ENCODE measurements at places on chromosomes 11 and 22.

GRCh38 chr11:108364159-108364558 is 103.2 kb downstream of the C11orf65 start:
- no peak for DNase-seq

GRCh38 chr11:117874910-117875381 is 1.5 kb downstream of the FXYD6 start:
- DNase-seq, result no peak

GRCh38 chr11:125163431-125164063 is 1.0 kb upstream of the PKNOX2 start:
- no peak for DNase-seq

DNA sequence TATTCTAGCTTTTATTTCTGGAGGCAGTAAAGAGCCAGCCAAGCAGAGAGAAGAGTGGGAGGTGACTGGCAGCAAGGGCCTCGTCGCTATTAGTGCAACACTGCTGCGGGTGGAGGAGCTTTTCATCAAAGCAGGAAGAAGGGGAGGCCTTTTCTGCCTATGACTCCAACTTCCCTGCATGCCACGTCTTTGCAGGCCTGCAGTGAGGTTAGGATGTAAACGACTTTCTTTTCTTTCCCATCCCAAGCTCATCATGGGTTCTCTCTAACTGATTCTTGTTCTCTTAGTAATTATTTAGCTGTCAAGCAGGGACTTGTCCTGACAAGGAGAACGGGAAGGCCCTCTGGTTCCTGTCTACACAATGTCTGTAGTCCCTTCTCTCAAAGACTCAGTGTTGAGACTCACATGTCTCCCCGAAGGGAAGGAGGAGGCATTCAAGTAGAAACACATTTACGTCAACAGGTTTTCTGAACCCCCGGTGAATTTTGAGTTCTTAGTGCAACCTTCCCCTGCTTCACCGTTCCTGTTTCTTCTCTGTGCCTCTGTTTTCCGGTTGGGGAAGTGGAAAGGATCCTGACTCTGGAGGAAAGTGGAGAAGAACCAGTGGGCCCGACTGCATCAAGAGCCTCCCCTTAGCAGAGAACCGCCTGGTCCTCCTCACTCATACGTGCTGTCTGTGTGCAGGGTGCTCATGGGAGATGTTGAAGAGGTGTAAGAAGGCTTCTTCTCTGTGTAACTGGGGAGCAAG is 56.9 kb downstream of the PACS1 start:
- peak; percentile 73 for DNase-seq

GRCh38 chr11:7672276-7672959 is 882 bp downstream of the CYB5R2 start:
- no peak for DNase-seq

- no peak for DNase-seq
Observed at GRCh38 chr11:103147627-103148026, 38.4 kb downstream of the DYNC2H1 start.

DNA sequence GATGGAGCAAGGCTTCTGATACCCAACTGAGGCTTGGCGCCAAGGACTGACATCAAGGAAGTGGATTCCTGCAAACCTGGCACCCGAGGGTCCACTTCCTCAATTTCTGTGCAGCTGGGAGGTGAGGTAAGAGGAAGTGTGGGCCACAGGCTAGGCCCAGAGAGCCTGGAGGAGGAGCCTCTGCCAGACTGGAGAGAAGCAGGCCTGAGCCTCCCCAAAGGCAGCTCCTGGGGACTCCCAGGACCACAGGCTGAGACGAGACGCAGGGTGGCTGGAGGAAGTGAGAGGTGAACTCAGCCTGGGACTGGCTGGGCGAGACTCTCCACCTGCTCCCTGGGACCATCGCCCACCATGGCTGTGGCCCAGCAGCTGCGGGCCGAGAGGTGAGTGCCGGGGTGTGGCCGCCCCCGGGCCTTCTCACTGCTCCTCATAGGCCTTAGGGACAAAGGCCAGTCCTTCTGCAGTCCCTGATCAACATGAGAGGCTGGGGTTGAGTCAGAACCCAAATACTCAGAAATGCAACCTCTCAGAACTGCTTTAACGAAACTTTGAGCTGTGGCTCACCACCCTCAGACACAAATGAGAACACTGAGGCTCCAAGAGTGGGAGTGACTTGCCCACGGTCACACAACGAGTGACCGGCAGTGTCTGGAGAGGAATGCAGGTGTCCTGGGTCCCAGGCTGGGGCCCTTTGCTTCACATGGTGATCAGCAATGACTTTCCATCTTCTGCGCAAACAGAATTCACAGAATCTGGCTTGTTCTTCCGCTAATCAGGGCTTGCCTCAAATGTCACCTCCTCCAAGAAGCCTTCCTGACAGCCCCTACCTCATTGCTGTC is at the start of gene NCF4:
Gene NCF4 (plus strand): TSS at position 186 of the 839 bp plus-strand sequence. CDS start 166 bp downstream, at position 352.
- DNase-seq, result peak; percentile 70

DNA sequence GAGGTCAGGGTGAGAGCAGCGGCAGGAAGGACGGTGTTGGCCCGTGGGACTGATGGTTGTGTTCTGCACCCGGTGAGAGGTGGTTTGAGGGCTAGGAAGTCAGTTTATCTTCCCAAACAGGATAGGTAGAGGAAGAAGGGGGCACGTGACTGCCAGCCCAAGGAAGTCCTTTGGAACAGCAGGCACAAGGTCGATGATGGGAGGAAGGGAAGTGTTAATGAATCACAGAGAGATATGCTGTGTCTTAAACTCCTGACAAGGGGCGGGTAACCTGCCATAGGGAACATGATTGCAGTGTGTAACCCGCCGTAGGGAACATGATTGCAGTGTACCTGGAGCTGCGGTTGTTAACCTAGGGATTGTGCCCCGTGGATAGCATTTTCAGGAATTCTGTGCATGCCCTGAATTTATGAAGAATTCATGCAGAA is 49.0 kb downstream of the PRR5L start:
- DNase-seq, result no peak

DNA sequence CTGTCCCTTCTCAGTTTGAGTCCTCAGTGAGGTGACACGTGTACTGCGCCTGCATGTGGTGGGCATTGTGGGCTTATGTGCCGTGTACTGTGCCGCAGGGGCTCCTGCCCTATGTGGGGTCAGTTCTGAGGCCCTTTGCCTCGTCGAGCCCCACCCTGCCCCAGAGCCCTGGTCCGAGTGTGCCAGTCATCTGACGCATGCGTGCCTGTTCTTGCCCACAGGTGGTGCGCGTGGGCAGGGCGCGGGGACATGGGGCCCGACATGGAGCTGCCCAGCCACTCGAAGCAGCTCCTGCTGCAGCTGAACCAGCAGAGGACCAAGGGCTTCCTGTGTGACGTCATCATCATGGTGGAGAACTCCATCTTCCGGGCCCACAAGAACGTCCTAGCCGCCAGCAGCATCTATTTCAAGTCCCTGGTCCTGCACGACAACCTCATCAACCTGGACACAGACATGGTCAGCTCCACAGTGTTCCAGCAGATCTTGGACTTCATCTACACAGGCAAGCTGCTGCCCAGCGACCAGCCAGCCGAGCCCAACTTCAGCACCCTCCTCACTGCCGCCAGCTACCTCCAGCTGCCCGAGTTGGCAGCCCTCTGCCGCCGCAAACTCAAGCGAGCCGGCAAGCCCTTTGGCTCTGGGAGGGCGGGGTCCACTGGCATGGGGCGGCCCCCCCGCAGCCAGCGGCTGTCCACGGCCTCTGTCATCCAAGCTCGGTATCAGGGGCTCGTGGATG is 22.3 kb upstream of the TMEM191C start:
- peak; percentile 14 for DNase-seq

DNA sequence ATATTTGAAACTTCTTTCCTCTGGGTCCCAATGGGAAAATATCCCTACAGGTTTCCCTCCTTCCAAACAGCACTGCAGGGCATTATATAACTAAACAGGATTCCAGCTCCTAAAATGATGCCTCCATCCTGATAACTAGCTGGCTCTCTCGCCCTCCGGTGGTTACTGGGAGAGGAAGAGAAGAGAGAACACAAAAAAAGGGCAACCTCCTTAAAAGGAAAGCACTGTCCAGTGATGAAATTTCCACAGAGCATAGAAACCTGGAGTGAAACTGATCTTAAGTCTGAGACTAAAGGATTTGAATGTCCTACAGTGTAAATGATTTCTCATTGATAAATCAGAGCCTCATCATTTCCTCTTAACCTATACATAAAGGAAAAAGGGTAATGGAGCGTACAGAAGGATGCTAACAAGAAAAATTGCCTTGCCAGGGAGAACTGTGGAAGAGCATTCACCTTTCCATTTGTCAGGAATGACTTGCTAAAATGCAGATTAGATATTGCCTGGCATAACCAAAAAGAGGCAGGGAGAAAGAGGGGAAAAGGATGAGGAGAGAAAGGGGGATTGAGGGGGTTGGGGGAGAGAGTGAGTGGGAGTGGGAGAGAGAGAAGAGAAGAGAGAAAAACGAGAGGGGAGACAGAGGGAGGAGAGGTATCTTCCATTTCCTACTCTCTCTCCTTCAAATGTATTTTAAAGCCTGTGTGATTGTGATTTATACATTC is 121.3 kb downstream of the APOL5 start:
- DNase-seq, result peak; percentile 22

DNA sequence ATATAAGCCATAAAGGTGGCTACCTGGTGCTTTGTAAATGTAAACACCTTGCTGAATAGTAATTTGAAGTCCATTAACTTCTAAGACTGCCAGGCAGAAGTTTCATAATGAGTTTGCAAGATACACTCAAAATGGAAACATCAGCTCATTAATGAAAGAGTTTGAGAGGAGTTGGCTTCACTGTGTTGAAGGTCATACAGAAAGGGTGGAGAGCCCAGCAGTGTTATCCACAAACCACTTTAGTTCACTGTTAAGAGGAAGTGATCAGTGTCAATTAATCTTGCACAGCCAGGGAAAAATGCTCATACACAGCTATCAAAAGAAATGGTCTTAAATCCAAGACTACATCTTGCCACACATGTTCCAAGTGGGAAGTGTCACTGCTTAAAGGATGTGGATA is 689.4 kb downstream of the JRKL start:
- DNase-seq, result no peak

- DNase-seq, result no peak
Observed at GRCh38 chr11:92846491-92847125, 122.8 kb upstream of the MTNR1B start.

- DNase-seq, result no peak
Observed at GRCh38 chr11:122676638-122677037, 21.1 kb downstream of the UBASH3B start.

DNA sequence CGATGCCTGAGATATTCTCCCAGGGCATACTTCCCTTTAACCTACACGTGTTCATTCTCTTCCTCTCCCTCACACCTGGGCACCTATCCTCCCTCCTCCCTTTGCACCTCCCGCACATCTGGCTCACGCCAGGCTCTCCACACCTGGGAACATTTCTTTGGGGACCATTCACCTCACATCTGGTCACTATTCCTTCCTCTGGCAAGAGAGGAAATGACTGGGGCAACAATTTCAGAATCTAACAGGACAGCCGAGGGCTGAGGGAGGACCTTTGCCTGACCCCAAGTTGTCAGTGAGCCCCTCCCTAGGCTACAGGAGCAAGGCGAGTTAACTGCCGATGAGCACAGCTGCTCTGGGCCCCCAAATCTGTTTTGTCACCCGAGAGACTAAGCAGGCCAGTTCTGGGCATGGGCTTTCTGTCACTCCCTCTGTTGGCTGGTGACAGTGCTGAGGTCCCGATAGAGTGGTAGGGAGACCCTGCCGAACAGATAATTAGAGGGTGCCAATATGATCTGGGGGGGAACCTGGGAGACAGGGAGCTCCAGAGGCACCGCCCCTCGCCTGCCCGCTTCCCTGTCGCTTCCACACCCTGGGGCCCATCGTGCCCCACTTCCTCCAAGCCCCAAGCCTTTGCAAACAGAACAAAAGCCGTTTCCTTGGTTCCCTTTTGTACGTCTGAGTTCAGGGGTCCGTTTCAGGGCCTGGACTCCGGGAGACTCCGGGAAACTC is 45.6 kb downstream of the EIF3F start:
- DNase-seq, result no peak

- no peak for DNase-seq
Observed at GRCh38 chr11:108768370-108768769, 103.5 kb downstream of the DDX10 start.

GRCh38 chr22:40408718-40409612 is 38.6 kb downstream of the SGSM3 start:
- no peak for DNase-seq

DNA sequence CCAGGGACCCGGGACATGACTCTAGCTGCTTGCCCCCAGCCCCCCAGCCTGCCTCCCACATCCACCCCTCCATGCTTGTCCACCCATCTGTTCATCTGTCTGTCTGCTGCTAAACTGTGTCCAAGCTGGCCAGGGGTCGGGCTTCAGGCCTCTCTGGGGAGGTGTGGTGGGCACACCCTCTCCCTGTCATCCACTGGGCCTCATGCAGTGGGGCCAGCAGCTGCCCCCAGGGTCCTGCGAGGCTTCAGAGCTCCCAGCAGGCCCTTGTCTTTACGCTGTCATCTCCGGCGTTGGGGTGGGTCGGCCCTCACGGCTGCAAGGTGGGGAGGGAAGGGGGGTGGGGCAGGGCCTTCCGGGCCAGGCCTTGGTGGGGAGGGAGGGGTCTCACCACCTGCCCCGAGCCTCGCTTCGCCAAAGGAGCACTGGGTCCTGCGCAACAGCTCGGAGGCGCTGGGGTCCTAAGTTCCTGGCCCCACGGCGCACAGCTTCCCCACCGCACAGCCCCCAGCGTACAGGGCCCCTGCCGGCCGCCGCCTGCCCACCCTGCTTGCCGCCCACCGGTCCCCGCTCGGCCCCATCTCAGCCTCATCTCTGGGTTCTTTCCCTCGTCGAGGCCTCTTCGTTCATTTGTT is 26.7 kb downstream of the MOB2 start:
- no peak for DNase-seq

- DNase-seq, result no peak
Observed at GRCh38 chr11:114001416-114001815, 26.5 kb downstream of the HTR3A start.

- no peak for DNase-seq
Observed at GRCh38 chr22:29956680-29957079, 73.7 kb downstream of the MTMR3 start.

DNA sequence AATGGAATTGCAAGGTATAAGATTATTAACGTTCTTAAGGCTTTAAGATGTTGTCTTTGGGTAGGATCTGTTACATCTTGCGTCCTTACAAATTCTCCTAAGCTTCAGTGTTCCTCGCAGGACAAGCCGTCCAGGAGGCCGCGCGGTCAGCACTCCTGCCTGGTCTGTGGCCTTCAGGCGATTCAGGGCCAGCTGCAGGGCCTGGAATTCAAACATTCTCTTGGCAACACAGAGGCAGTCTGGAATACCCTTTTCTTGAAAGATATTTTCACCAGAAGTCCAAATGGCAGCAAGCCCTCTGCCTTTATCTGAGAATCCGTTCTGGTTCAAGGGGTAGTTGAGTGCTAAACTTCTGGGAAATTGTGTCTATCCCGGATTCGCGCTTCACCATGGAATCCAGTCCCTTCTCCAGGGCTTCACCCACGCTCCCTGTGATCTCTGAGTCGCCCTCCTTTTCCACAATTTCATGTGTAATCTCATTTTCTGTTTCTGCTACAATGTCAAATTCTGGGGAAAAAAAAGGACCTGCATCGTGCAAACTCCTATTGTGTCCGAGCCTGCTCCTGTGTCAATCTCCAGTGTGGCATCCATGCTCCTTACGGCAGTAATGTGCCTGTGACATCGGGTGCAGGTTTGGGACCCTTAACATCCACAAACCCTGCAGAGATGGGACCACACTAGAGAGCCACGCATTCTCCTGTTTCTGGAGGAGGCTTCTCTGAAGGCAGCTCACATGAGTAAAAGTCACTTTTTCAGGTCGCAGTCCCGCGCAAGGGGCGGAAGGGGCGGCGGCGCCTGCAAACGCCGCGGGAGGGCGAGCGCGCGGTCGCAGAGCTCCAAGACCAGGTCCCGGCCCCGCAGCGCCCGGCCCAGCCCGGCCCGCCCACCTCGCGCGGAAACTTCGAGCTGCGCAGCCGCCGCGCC is 25.4 kb upstream of the SORL1 start:
- peak; percentile 65 for DNase-seq

All from activated CD8-positive, alpha-beta T cell treated with anti-CD3 and anti-CD28 coated beads, Interleukin-2, amount 10 ng/mL, durations not matched to agents 7 days and 5 days (primary cell).